CD14-positive monocyte (primary cell): ENCODE measurements at places on chromosomes 6 and 20.
A peak's percentile ranks its signal among the peaks of the same experiment; 100 is the strongest.

- no peak for DNase-seq
Measured at GRCh38 chr6:108608453-108609275, 47.9 kb downstream of the FOXO3 start.

- DNase-seq, result no peak
Measured at GRCh38 chr6:119124079-119124824, 45.8 kb upstream of the FAM184A start.

- DNase-seq, result peak; percentile 87
Measured at GRCh38 chr6:31366693-31367470, 9.9 kb upstream of the HLA-B start.

GRCh38 chr20:1588533-1589460 is 31.0 kb downstream of the SIRPB1 start:
- DNase-seq, result peak; percentile 88

GRCh38 chr6:98486057-98486456 is 348.3 kb upstream of the POU3F2 start:
- no peak for DNase-seq

DNA sequence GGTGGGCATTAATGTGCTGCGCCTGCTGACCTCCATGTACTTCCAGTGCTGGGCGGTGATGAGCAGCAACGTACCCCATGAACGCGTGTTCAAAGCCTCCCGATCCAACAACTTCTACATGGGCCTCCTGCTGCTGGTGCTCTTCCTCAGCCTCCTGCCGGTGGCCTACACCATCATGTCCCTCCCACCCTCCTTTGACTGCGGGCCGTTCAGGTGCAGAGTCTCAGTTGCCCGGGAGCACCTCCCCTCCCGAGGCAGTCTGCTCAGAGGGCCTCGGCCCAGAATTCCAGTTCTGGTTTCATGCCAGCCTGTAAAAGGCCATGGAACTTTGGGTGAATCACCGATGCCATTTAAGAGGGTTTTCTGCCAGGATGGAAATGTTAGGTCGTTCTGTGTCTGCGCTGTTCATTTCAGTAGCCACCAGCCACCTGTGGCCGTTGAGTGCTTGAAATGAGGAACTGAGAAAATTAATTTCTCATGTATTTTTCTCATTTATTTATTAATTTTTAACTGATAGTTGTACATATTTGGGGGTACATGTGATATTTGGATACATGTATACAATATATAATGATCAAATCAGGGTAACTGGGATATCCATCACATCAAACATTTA is 35.2 kb upstream of the NOP56 start:
- no peak for DNase-seq

GRCh38 chr6:163813979-163814493 is 399.5 kb downstream of the QKI start:
- no peak for DNase-seq
